ENCODE measurements at places on chromosomes 16 and 17.

DNA sequence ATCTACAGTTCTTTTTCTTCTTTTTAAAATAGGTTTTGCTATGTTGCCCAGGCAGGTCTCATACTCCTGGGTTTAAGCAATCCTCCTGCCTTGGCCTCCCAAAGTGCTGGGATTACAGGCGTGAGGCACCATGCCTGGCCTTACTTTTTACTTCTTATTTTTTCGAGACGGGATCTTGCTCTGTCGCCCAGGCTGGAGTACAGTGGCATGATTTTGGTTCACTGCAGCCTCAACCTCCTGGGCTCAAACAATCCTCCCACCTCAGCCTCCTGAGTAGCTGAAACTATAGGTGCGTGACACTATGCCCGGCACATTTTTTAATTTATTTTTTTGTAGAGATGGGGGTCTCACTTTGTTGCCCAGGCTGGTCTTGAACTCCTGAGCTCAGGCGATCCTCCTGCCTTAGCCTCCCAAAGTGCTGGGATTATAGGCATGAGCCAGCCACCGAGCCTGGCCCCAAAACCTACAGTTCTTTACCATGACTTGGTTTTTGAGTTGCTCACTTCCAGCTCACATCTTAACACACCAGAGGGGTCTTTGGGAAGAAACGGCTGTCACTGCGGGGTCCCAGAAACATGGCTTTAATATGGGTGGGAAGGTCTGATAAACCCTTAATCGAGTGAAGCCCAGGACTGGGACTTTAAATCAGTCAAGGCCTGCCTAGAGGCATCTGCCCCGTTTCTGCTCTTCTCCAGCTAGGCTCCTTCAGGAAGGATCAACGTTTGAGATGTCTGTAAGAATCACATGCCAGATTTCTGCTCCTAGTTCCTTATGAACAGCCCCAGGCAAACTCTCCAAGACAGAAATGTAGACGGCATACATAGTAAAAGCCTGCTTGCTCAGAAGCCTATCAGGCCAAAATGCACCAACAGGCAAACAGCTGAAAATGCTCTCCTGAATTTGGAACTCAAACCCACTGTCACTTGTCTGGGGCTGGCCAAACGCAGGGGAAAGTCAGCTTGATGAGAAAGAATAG is 91.7 kb upstream of the TOB1 start:
- DNase-seq = no peak

DNA sequence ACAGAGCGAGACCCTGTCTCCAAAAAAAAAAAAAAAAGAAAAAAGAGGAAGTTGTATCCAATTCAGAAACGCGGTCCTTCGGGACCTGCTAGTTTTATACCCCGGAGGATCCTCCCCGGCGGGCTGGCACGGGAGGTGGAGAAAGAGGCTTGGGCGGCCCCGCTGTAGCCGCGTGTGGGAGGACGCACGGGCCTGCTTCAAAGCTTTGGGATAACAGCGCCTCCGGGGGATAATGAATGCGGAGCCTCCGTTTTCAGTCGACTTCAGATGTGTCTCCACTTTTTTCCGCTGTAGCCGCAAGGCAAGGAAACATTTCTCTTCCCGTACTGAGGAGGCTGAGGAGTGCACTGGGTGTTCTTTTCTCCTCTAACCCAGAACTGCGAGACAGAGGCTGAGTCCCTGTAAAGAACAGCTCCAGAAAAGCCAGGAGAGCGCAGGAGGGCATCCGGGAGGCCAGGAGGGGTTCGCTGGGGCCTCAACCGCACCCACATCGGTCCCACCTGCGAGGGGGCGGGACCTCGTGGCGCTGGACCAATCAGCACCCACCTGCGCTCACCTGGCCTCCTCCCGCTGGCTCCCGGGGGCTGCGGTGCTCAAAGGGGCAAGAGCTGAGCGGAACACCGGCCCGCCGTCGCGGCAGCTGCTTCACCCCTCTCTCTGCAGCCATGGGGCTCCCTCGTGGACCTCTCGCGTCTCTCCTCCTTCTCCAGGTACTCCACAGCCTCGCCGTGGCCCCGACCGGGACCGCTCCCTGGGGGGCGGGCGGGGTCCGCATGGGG is at the start of gene CDH3:
Gene CDH3 (plus strand): TSS at position 596 of the 779 bp plus-strand sequence. CDS start 70 bp downstream, at position 666.
- DNase-seq = no peak

DNA sequence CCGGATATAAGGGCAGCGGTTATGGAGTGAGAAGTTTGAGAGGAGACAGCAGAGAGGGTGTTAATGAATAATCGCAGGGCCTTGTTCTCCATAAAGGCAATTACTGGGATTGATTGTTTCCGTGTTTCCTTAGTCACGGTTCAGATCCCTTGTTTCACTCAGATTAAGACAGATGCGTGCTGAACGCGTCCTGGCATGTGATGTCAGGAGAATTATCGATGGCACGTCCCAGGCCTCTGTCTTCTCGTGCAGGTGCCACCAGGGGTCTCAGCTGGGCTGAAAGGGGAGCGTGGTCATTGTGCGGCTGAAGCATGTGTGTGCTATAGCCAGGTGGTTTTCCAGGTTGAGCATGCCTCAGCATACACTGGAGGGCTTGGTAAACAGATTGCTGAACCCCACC is 142.4 kb upstream of the NOL11 start:
- no peak for DNase-seq

DNA sequence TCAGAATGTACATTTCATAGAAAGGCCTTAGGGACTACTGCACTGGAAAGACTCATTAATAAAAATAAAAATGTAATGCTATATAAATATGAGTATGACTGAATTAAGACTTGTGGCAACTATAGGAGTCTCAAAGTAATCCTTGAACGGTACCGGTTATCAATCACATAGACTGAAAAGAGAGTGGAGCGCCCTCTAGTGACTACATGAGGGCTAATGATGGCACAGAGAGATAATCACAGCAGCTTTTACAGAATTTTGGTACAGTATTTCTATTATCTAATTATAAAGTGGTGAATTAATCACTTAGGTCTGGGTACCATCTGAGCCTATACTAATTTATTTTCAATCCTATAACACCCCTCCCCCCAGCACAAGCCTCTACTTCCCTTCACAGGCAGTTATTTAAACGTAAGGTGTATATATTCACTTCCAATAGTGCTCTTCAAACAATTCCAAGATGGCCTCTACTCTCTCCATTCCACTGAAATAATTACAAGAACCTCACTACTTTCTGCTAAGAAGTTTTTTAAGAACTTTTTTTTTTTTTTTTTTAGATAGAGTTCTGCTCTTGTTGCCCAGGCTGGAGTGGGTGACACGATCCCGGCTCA is 40.7 kb upstream of the ANKFY1 start:
- peak; percentile 21 for DNase-seq

DNA sequence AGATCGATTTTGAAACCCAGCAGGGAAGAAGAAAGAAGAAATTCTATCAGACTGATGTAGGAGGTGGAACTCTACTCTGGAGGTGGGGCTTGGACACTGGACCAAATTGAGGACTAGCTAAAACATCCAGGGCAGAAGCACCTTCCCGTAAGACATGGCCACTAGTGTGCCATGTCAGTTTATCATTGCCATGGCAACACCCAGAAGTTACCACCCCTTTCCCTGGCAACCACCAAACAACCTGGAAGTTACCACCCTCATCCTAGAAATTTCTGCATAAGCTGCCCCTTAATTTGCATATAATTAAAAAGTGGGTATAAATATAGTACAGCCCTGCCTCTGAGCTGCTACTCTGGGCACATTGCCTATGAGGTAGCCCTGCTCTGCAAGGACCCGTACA is 66.7 kb downstream of the NACA2 start:
- no peak for DNase-seq

- DNase-seq = no peak
These were observed 37.1 kb downstream of the C16orf87 start for GRCh38 chr16:46793841-46794240.

GRCh38 chr17:46766493-46767491 is 51.7 kb downstream of the WNT3 start:
- no peak for DNase-seq

DNA sequence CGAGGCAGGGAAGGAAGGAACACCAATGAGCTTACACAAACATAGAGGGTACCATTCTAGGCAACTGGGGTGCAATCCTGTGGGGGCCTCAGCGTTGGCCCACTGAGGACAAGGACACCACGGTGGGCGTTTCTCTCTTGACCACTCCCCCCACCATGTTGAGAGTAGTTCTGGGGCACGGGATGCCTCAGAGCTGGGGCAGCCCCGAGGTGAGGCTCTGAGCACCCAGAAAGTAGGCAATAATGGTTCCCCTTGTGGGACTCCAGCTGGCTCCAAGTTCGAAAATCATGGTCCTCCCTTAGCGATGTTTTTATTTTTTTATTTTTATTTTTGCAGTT is 5.1 kb downstream of the PRSS21 start:
- no peak for DNase-seq

DNA sequence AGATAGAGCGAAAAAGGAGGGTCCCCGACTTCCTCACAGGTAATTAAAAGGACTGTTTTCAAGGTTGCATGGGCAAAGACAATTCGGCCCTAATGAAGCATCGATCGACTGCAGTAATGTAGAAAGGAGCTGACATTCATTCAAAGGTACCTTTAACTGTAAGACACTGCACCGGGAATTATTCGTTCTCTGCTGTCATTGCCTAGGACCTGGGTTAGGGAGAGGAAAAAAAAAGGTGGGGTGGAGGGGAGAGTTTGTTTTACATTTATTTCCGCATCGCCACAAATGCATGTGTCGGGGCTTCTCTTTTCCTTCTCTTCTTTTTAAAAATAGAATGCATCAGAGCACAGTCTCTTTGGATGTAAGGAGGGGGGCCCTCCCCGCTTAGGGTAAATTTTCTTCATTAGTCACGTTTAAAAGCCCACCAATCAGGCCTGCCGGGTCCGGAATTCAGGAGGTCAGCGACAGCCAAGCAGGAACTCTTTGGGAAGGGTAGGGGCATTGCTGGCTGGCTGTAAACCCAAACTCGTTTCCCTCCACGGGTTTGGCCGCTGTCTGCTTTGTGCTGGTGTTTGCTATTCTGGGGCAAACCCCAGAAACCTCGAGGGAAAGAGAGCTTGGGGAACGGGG is 496.2 kb upstream of the ZFHX3 start:
- no peak for DNase-seq

DNA sequence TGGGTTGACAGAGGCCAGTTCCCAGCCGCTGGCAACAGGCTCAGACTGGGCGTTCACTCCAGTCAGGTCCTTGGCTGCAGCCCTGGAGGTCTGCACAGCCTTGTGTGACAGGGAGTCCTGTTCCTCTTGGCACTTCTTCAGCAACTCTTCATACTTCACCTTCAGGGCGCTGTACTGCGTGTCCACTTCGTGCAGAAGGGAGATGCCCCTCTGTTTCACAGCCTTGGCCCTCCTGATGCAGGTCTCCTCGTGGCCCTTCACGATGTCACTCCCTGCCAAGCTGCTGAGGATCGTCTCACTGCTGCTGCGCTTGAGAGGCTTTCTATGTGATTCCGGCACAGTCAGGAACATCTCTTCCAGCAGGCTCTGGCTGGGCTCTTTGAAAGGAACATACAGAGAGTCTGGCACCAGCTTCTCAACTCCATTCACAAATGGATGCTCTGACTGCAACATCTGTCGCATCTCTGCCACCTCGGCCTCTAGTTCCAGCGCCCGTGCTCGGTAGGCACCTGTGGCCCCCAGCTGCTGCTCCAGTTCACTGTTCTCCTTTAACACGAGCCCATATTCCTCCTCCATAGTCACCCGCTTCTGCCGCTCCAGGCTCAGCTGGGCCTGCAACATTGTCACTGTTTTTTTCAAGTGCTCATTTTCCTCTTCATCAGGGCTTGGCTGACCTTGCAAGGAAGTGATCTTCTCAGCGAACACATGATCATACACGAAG is 27.2 kb downstream of the CDR2 start:
- DNase-seq = no peak

DNA sequence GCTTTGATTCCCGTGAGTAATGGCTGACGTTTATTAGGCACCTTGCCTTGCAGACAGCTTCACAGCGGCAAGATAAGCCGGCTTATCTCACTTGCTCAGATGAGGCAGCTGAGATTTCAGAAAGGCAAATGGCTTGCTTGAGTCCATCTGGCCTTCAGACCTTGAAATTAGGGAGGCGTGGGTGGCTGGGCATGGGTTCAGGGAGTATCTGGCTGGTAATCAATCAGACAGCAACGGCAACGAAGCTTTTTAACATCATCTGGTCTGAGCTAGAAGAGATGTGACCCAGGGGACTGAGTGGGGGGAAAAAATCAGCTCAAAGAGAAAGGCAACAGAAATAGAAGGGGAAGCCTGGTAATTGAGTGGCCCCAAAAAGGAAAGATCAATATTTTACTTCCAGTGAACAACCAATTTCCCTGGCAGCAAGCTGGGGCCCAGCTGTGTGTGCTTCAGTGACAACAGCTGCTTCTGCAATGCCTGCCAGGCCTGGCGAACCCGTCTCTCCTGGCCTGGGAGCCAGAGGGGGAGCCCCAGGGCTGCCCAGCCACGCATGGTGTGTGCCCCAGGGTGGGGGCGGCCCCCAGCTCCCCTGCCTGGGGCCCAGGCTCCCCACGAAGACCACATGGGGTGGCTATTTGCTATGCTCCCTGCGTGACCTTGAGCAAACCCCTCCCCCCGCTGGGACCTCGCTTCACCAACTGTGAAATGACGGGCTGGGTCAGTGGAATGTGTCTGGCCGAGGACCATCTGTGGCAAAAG is 34.0 kb downstream of the RAB11FIP4 start:
- DNase-seq = no peak

GRCh38 chr17:65634533-65634932 is 73.1 kb upstream of the AXIN2 start:
- no peak for DNase-seq

GRCh38 chr16:10538583-10538982 is 41.8 kb downstream of the EMP2 start:
- DNase-seq = no peak

DNA sequence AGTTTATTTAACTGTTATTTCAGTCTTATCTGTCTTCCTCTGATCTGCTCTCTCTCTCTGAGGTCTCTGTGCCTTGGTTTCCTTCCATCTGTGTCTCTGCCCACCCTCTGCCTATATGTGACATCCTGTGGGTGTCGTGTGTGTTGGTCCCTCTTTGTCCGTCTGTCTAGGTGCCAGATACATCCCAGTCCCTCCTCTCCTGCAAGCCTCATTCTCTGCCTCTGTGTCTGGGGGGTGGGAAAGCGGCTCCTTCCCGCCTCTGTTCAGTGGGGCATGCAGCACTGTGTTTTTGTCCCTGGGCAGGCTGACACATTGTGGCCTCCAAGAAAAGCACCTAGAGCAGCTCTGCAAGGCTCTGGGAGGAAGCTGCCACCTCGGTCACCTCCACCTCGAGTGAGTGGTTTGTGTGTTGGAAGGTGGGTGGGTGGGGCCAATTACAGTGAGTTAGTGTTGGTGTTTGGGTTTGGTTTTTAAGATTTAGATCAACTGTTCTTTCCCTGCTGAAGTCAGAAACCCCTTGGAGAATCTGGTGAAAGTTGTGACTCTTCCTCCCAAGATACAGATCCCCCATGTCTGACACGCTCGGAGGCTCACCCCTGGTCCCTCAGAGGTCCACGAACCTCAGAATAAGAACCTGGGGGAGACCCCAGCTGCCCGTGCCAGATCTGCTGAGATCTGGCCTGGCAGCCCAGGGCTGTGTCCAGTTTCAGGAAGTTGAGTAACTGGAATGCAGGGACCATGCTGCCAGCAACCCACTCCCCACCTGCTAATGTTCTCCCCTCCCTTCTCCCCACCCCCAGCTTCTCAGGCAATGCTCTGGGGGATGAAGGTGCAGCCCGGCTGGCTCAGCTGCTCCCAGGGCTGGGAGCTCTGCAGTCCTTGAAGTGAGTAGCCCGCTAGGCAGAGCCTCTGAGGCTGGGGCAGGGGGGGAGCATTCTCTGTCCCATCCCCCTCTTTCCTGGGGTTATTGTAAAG is 50.9 kb upstream of the CPNE2 start:
- DNase-seq = peak; percentile 72
